Body of pancreas (tissue), 4 donors: ENCODE measurements at places on chromosomes 11 and 22. TPM values are rescaled to one million over a fixed set of nuclear protein-coding genes. Genes with fewer than 3 reads are reported as not detected.

The MRGPRE gene
- not detected for total RNA-seq

The RIMBP3C gene
- total RNA-seq: not detected

The PGAP2 gene
- 24.1 TPM for total RNA-seq

The SEPTIN3 gene
- not detected for total RNA-seq

The TBCEL gene
- 5.9 TPM for total RNA-seq

The KCNJ11 gene
- total RNA-seq: 7.6 TPM

The CD3G gene
- not detected for total RNA-seq

The OR2AG2 gene
- total RNA-seq: 0.26 TPM

The UBQLNL gene
- 4.3 TPM for total RNA-seq

The ROBO4 gene
- total RNA-seq: 21.4 TPM

The SCO2 gene
- total RNA-seq: 1.6 TPM

The MPPED2 gene
- total RNA-seq: 1.6 TPM

The BTBD18 gene
- not detected for total RNA-seq

The TTLL12 gene
- 21.0 TPM for total RNA-seq

The TPBGL gene
- total RNA-seq: 0.26 TPM

The SCN2B gene
- not detected for total RNA-seq

The CHRDL2 gene
- total RNA-seq: not detected

The CHRM1 gene
- not detected for total RNA-seq
